ENCODE measurements at places on chromosomes 3 and 15. TPM values are rescaled to one million over a fixed set of nuclear protein-coding genes. Genes with fewer than 3 reads are reported as not detected.
A peak's percentile ranks its signal among the peaks of the same experiment; 100 is the strongest.

- DNase-seq: no peak
Observed at GRCh38 chr3:3101660-3102458, 8.3 kb downstream of the IL5RA start.

- DNase-seq: no peak
Observed at GRCh38 chr3:37945156-37945806, 45.3 kb upstream of the VILL start.

GRCh38 chr3:13091898-13092611, 18.8 kb upstream of the IQSEC1 start:
- DNase-seq: peak; percentile 95

DNA sequence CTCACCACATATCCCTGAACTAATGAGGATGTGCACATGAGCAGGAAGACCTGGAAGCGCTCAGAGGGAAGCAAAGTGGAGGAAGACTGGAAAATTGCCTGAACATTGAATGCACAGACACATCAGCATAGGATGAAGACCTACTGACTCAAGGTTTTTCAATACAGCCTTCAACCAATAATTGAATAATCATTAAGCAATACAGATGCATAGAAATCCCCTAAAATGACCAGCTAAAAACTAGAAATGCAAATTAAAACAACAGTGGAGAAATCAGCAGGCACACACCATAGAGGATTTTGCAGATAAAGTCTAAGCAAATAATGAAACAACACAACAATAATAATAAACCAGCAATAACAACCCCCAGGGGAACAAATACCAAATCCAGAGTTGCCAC, 80.4 kb downstream of the CEP152 start:
- no peak for DNase-seq

DNA sequence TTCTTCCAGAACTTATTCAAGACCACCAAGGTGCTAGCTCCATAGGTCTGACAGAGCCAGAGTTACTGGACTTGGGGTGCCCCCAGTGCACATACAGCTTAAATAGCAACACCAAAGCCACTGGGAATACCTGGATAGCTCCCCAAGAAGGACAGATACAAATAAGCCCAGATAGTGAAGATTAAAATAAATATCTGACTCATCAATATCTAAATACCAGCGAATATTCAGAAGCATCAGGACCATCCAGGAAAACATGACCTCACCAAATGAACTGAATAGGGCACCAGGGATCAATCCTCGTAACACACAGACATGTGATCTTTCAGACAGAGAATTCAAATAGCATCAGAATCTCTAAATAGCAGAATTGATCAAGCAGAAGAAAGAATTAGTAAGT, 931.6 kb downstream of the OTOL1 start:
- no peak for DNase-seq

- DNase-seq: no peak
Observed at GRCh38 chr3:144760831-144761230, 789.2 kb downstream of the DIPK2A start.

SPINK8 gene
- not detected for total RNA-seq

GREM1 gene
- 1.6 TPM for total RNA-seq

CGNL1 gene
- 0.86 TPM for total RNA-seq

CLN6 gene
- total RNA-seq: 42.2 TPM

UBE2E2 gene
- 25.6 TPM for total RNA-seq

GOLGA6D gene
- not detected for total RNA-seq

PLD1 gene
- 7.3 TPM for total RNA-seq
